ENCODE measurements at places on chromosomes 11 and 22.

DNA sequence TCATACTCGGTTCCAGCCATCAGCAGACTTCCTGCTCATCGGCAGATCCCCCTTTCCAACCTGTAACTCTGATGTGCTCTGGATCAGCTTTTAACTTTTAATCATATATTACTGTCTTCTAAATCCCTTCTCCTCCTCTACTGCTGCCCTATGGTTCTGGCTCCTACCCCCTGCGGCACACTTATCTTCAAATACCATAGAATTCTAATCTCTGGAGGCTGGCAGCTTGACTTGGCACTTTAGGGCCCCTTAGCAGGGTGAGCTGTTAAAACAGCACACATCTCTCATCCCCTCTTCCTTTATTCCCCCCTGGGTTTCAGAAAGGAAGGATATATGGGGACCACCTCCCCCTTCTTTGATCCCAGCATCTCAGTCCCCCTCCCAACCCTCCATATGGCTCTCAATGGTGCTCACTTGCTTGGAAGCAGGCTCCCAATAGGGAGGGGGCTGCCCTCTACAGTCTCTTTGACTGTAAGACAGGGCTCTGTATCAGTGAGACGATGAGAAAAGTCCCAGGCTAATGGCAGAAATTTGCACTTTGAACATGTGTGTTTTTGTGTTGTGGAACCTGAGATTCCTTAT is 4.4 kb upstream of the CNTF start:
- no peak for DNase-seq

GRCh38 chr22:32475468-32476010 is 928 bp downstream of the FBXO7 start:
- peak; percentile 62 for DNase-seq

DNA sequence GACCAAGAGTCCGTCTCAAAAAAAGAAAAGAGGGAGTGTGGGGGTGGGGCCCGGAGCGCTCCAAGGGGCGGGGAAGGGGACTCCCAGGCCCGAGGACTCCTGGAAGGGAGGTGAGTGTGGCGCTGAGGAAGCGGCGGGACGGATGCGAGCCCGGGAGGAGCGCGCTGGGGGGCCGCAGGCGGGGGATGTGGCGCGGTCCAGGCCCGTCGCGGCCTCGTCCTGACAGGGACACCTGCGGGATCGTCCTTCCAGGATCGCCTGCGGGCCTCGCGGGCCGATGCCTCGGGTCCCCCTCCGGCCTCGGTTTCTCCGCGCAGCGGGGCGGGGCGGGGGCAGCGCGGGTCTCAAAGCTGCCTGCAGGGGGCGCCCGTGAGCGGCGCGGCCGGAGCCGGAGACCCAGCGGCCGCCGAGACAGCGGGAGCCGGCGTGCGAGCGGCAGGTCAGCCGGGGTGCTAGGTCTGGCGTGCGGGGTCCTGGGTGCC is 3.8 kb upstream of the ADORA2A start:
- DNase-seq, result peak; percentile 75

- no peak for DNase-seq
Observed at GRCh38 chr22:46801826-46802607, 39.6 kb downstream of the TBC1D22A start.

DNA sequence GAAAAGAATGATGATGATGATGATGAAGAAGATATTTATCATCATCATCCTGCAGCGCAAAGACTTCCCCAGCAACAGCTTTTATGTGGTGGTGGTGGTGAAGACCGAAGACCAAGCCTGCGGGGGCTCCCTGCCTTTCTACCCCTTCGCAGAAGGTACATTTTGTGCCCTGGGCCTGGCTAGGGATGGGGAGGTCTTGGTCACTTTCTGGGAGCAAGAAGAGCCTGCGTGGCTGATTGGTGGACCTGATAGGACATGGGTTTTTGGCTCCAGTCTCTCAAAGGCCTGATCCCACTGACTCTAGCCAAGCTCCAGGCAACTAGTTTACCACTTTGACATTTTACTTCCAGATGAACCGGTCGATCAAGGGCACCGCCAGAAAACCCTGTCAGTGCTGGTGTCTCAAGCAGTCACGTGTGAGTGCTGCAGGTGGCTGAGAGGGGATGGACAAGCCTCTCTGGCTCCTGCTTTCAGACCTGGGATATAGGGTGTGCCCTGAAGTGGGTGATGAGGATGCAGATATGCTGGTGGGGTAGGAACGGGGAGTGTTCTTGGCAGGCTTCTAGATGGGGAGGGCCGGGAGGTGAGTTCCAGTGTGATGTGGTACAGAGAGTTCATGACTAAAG is 5.3 kb downstream of the SIDT2 start:
- DNase-seq, result no peak

DNA sequence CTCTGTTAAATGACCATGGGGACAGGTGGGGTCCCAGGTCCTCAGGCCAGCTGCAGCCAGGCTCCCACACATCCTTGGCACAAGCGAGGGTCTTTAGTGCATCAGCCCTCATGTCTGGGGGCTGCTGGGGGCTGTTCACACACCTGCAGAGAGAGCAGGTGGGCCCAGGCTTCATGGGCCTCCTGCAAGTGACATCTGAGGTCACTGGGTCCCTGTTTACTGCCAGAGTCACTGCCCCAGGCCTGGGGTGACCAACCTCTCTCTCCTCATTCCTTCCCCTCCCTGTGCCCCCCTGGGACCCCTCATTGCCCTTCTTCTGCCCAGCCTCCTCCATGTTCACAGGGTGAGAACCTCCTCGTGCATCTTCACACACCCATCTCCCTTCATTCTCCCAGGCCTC is 92.4 kb downstream of the RTL6 start:
- peak; percentile 31 for DNase-seq
